Suppressor macrophage treated with lipopolysaccharide for 1 hour (primary cell): ENCODE measurements at places on chromosomes 3 and 15.
A peak's percentile ranks its signal among the peaks of the same experiment; 100 is the strongest.

DNA sequence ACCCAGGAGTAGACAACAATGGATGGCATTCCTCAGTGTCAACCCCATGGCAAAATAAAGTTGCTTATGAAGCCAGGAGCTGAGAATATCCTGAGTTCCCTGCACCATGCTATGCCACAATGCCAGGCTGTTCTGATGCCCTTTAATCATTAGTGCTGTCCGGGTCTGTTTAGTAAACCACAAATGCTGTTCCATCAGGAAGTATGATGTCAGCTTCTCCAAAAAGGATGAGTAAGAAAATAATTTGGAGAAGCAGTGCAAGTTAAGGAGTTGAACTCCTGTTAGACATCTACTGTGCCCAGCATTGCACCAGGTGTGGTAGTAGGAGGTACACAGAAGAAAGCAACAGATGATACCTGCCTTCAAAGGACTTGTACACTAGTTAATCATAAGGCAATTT, 67.9 kb upstream of the GUCA1C start:
- peak; percentile 49 for DNase-seq

GRCh38 chr15:74621936-74622335, 6.3 kb downstream of the CLK3 start:
- DNase-seq = no peak

- no peak for DNase-seq
Measured at GRCh38 chr3:42753757-42754156, 19.3 kb downstream of the CCDC13 start.

- no peak for DNase-seq
Measured at GRCh38 chr3:115960799-115961198, 337.5 kb downstream of the GAP43 start.

- no peak for DNase-seq
Measured at GRCh38 chr3:71288269-71288930, 295.1 kb downstream of the FOXP1 start.

GRCh38 chr3:4043867-4044575, 244.8 kb downstream of the LRRN1 start:
- DNase-seq = no peak

- peak; percentile 37 for DNase-seq
Measured at GRCh38 chr15:52730173-52730572, 51.0 kb upstream of the ATOSA start.

GRCh38 chr15:68244235-68244634, 14.7 kb upstream of the CLN6 start:
- DNase-seq = no peak

DNA sequence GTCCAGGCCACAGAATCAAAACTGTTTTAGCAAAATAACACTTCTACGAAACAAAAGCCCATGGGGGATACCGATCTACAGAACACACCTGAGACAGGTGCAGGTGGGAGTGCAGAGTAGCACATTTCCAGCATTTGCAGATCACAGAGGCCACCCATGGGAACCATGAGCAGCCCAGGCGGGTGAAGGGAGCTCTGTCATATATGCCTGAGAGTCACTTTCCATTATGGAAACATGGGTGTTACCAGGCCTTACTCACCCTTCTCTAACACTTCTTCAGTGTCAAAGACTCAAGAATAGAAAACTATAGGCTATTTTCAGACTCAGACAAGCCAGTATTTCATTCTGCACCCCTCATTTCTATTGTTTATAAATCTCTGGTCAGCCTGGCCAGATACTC, 3.5 kb downstream of the PLA1A start:
- no peak for DNase-seq

GRCh38 chr3:42684632-42685362, 540 bp upstream of the KLHL40 start:
- no peak for DNase-seq

- DNase-seq = peak; percentile 46
Measured at GRCh38 chr15:81024265-81024872, 23.6 kb downstream of the TLNRD1 start.

GRCh38 chr3:61979638-61980037, 393.7 kb downstream of the FEZF2 start:
- DNase-seq = no peak
